ENCODE measurements at places on chromosomes 3 and 15.

DNA sequence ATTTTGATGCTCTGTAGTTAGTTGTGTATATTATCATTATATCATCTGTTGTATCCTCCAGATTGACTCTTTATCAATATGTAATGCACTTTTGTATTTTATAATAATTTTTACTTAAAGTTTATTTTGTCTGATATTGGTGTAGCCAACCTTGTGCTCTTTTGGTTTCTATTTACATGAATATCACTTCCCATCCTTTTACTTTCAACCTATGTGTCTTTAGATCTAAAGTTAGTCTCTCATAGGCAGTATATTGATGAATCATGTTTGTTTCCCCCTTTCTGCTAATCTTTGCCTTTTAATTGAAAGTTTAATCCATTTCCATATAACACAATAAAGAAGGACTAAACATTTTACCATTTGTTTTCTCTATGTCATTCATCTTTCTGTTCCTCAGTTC lies 28.1 kb upstream of the CD200R1L start:
- DNase-seq: no peak

DNA sequence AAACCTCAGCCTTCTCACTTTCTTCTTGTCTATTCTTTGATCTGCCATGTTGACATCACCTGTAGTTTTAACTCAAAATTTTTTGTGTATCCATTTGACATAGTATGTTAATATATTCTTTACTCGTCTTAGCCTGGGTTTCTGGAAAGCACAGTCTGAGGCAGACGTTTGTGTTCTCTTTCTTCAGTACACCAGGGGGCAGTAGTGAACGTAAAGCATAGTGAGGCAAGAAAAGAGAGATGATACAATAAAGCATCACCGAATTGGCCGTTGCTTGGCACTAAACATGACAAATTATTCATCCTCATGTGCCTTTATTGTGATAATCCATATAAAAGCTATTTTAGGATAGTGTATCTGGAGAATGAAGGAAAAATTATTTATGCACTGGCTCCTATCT lies 141.0 kb upstream of the MYRIP start:
- peak; percentile 13 for DNase-seq

- no peak for DNase-seq
Measured at GRCh38 chr3:178223876-178224275, 312.4 kb upstream of the KCNMB2 start.

GRCh38 chr3:13201851-13202250 lies 128.6 kb upstream of the IQSEC1 start:
- DNase-seq: no peak

DNA sequence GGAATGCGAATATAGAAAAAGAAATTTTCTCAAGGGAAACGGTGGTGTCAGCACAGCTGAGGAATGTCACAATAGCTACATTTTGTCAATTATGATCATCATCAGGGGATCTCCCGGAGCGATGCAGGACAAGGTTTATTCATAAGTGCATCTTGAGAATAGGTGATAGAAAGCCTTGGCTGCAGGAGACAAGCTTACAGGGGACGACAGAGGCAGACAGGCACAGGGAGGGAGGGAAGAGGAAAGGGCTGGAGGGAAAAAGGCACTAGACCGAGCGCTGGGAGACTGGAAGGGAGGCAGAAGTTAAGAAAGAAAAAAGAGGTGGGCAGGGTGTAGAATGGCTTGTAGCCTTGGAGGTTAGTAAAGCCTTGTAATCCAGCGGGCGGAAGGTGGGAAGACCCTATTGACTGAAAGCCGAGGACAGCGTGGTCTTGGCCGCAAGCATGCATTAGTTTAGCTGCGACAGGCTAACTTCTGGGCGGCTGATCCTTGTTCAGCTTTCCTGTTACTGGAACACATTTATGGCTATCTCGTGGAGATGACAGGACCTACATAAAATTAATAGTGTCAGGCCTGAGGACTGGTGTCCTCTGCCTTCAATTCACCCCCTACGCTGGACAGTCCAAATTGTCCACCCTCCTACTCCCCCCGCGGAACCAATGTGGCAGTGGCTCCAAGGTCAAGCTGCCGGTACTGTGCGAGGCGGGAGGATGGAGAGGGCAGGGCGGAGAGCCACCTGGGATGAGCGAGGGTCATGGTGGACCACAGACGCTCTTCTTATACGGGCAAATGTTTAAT lies 1.4 kb upstream of the NECTIN3 start:
- DNase-seq: no peak
